Kidney tubule cell (primary cell): ENCODE measurements at places on chromosomes 6 and 20.

- DNase-seq = no peak
These were observed 11.0 kb downstream of the BPIFB3 start for GRCh38 chr20:33064572-33065287.

GRCh38 chr6:17908831-17909230, 78.6 kb downstream of the KIF13A start:
- no peak for DNase-seq

GRCh38 chr20:40313730-40314129, 375.3 kb downstream of the MAFB start:
- DNase-seq = no peak

GRCh38 chr6:121677571-121677970, 242.1 kb downstream of the GJA1 start:
- no peak for DNase-seq

GRCh38 chr6:15577550-15578171, 85.2 kb downstream of the DTNBP1 start:
- DNase-seq = no peak

- peak; percentile 94 for DNase-seq
These were observed 2.1 kb upstream of the HIVEP2 start for GRCh38 chr6:142946924-142947713.

- no peak for DNase-seq
These were observed 1.6 kb upstream of the PTGIS start for GRCh38 chr20:49569411-49570115.

GRCh38 chr6:44657206-44657819, 269.8 kb downstream of the CDC5L start:
- no peak for DNase-seq

DNA sequence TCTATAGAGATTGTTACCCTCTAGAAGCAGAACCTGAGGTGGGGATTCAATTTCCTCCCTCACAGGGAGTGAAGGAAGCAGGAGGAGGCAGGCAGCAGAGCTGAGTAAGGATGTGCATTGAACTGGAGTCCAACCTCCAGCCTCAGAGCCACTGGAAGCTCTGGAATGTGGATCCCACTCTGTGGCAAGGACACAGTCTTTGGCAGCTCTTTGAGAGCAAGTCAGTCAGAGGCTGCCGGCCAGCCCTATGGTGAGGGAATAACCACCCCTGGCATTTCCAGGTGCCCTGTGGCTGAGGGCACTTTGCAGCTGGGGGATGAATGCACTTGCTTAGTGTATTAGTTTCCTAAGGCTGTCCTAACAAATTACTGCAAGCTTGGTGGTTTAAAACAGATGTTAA, 37.2 kb downstream of the EBF4 start:
- peak; percentile 16 for DNase-seq

- peak; percentile 62 for DNase-seq
These were observed 296.2 kb downstream of the RIMS1 start for GRCh38 chr6:72182337-72183246.

- DNase-seq = peak; percentile 81
These were observed 504.9 kb upstream of the MARCKS start for GRCh38 chr6:113352029-113352801.

DNA sequence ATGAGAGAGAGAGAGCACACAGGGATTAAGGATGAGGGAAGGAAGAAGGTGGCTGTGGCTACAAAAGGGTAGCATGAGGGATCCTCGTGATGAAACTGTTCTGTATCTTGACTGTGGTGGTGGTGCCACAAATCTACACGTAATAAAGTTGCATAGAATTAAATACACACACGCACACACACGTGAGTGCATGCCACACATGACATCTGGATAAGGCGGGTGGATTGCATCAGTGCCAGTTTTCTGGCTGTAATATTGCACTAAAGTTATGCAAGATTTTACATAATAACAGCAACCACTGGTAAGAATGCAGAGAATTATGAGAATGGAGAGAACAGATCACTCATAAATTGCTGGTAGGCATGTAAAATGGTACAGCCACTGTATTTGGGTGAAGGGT, 16.9 kb upstream of the STK35 start:
- DNase-seq = no peak

- DNase-seq = no peak
These were observed 4.6 kb upstream of the NXT1 start for GRCh38 chr20:23346002-23346401.

DNA sequence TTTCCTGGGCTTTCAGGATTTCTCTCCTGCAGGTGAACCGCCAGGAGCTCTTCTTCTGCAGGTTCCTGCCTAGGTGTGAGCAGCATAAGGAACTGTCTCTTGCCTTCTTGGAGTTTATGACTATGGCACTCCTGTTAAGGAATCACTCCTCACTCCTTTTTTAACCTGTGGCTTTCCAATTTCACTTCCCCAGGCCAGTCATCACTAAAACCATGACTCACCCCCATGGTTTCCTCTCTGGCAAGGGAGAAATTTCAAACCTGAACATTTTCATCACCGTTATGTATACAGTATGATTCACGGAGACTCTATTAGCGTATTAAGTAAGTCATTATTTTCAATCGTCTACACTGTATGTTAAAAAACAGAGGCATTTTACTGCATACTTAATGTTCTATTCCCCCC, 78.2 kb upstream of the ARID1B start:
- DNase-seq = peak; percentile 86

GRCh38 chr20:57930351-57930750, 220.5 kb upstream of the PMEPA1 start:
- DNase-seq = no peak

- DNase-seq = no peak
These were observed 267.1 kb upstream of the JAG1 start for GRCh38 chr20:10940941-10941340.

DNA sequence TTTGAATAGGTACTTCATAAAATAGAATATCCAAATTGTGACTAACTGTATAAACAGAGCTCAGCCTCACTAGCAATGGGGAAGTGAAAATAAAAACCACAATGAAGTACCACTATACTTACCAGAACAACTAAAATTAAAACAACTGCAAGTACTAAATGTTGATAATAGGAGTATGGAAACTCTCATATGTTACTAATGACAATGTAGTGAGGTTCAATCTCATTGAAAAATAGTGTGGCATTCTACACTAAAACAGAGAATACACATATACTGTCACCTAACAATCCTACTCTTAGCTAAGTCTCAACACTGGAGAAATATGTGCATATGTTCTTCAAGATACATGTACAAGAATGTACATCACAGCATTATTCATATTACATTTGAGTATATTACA, 132.0 kb upstream of the CARMIL1 start:
- no peak for DNase-seq

GRCh38 chr6:30418448-30418847, 70.9 kb upstream of the HLA-E start:
- DNase-seq = no peak

DNA sequence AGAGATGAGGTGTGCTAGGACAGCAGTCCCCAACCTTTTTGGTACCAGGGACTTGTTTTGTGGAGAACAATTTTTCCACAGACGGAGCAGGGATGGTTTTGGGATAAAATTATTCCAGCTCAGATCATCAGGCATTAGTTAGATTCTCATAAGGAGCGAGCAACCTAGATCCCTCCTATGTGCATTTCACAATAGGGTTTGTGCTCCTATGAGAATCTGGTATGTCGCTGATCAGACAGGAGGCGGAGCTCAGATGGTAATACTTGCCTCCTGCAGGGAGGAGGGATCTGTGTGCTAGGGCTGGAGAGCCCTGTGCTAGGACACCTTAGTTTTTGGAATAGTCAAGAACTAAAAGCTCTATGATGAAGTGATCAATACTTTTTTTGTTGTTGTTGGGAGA, 2.5 kb downstream of the SMIM13 start:
- DNase-seq = peak; percentile 52

DNA sequence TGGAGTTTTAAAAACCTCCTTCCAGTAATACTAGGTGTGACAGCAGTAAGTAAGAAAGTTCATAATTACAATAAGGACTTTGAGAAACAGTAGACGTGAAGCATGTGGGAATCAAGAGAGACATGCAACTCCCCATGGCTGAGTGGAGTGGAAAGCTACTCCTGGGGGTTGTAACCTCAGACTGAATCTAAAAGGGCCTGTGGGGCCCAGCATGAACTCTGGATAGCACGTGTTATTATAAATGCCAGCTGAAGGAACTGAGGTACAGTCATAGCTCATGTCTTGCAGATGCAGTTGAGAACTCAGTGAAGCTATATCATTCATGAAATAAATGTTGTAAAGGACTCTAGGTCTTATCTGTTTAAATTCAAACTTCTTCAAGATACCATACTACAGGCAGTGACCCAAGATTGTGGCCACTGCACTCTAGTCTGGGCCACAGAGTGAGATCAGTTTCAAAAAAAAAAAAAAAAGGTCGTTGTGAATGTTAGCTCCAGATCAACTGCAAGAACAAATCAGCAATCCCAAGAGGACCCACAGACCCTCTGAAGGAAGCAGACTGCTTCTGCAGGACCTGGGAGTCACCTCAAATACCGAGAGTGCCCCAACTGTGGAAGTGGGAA, 189.3 kb downstream of the TRDN start:
- DNase-seq = no peak

- DNase-seq = peak; percentile 54
These were observed 555.6 kb downstream of the CD83 start for GRCh38 chr6:14673201-14673600.

- no peak for DNase-seq
These were observed 48.1 kb downstream of the DUSP22 start for GRCh38 chr6:340186-340955.

GRCh38 chr6:18530201-18530600, 143.1 kb downstream of the RNF144B start:
- DNase-seq = no peak

GRCh38 chr20:24954151-24954550, 5.1 kb downstream of the CST7 start:
- no peak for DNase-seq

- no peak for DNase-seq
These were observed 114.2 kb upstream of the PHACTR1 start for GRCh38 chr6:12602342-12602741.

DNA sequence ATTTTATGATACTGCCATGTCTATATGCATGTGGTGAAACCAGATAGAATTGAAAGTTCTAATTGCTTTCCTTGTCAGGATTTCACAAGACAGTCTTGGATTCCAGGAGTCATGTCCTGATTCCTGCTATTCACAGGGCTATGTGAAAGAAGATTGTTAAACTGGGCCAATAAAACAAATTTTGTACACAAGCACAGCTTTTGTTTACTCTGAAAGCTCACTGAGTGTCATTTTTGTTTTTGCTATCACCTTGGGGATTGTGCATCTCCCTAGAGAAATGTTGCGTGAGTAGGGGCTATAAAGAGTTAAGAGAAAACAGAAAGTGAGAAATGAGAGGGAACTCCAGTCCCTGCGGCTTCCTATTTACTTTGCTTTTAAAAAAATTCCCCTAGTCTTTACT, 627.5 kb downstream of the PKHD1 start:
- no peak for DNase-seq
